Activated CD8-positive, alpha-beta memory T cell treated with anti-CD3 and anti-CD28 coated beads, Interleukin-2, amount 10 ng/mL, durations not matched to agents 7 days and 5 days (primary cell): ENCODE measurements at places on chromosomes 11 and 22.

GRCh38 chr11:36122671-36123070, 166.6 kb downstream of the COMMD9 start:
- no peak for DNase-seq

- no peak for DNase-seq
Measured at GRCh38 chr11:36751335-36751781, 153.3 kb upstream of the RAG2 start.

- DNase-seq, result no peak
Measured at GRCh38 chr11:69035946-69036340, 12.8 kb upstream of the TPCN2 start.

GRCh38 chr11:19117760-19118097, 761 bp downstream of the ZDHHC13 start:
- no peak for DNase-seq

DNA sequence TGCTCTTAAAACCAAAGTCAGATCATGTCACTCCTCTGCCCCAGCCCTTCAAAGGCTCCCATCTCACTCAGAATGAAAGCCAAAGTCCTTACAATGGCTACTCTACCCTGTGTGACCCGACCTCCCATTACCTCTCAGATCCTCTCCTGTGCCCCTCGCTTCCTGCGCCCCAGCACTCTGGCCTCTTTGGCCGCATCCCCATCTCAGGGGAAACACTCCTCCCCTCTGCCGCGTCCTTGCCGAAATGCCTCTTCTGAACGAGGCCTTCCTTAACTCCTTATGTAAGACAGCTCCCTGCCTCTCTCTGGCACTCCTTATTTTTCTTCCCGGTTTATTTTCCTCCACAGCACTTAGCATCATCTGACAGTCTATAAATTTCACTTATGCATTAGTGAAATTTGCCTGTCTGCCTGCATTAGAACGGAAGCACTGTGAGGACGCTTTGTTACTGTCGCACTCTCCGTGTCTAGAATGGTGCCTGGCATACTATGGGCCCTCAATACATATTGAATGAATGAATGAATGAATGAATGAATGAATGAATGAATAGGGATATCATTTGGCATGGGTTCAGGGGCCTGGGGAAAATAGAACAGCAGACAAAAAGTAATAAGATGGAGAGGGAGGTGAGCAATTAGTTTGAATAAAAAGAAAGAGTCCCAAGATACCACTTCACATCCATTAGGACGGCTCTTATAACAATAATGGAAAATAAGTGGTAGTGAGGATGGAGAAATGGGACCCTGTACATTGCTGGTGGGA, 137.8 kb downstream of the CEP164 start:
- no peak for DNase-seq

GRCh38 chr22:41619979-41620588, 759 bp downstream of the DESI1 start:
- DNase-seq, result peak; percentile 73

GRCh38 chr11:105609832-105610781, at the start of gene GRIA4:
Gene GRIA4 (plus strand): TSS chr11:105610073. CDS start chr11:105610998, 925 bp downstream.
- DNase-seq, result no peak

- DNase-seq, result no peak
Measured at GRCh38 chr11:4569075-4569474, 12.5 kb upstream of the OR52I2 start.

GRCh38 chr11:61378713-61379313, 13.6 kb upstream of the TMEM216 start:
- no peak for DNase-seq

DNA sequence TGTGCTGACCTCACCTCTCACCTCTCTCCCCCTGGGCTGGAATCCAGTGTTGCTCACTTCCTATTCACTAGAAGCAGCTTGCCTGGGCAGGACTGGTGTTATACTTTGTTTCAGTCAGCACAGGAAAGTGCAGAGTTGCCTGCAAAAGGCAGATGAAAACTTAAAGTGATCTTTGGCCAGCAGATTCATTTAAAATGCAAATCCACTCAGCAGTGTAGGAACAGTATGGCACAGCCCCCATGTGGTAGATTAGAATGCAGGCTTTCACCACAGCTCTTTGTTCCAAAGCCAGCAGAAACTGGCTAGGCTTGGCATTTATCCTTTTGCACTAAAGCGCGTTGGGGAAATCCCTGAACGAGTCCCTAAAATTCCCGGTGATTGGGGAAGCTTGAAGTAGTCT, 301.2 kb downstream of the OR4C45 start:
- DNase-seq, result no peak

GRCh38 chr22:25062386-25063085, 110.0 kb downstream of the KIAA1671 start:
- peak; percentile 85 for DNase-seq

DNA sequence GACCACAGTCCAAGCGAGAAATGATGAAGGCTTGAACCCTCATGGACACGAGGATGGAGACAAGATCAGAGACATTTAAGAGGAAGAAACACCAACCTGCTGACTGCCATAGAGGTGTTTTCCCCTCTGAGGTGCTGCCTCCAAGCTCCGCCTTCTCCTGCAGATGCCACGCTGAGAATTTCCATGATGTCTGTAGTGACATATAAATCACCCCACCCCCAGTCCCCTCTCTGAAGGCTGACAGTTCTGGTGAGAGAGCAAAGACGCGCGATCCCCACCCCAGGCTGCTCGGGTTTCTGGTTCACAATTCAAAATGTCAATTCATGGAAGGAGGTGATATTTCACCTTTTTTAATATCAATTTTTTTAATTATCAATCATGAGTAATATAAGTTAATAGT, 28.2 kb downstream of the LRRC32 start:
- DNase-seq, result no peak

DNA sequence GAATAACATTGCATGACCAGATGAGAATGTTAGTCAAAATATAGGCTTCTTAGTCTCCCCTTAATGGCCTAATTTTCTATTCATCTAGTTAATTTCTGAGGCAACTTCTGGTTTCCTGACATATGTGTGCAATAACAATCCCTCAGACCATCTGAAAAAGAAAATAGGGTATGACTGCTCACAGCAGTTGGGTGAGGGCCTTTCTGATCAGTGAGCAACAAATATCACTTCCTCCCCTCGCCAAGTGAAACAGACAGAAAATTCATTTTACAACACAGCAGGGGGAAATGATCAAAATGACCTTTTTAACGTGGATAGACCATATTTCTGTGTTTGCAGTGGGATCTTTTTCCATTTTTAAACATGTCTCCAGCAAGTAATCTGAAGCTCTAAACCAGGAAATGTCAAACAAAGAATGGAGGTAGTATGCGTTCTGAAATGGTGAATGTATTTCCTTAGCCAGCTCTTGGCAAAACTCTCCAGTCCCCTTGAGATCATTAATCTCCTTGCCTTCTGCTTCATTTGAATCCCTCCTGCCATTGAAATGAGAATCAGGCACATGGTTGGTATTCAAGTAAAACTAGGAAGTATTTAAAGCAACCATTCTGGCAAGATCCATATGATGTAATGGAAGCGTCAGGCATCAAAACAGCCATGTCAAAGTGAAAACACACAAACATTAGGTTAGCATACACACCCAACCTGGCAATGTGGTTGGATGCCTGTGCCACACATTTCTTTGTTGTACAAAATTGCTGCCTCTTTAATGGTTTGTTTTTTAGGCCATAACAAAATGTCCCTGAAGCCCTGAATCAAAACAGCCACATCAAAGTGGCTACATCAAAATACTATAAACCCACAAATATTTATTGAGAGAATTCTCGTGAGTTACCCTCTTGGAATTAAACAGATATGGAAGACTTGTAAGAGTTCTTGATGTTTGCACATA, 100.1 kb downstream of the SLC1A2 start:
- DNase-seq, result no peak

DNA sequence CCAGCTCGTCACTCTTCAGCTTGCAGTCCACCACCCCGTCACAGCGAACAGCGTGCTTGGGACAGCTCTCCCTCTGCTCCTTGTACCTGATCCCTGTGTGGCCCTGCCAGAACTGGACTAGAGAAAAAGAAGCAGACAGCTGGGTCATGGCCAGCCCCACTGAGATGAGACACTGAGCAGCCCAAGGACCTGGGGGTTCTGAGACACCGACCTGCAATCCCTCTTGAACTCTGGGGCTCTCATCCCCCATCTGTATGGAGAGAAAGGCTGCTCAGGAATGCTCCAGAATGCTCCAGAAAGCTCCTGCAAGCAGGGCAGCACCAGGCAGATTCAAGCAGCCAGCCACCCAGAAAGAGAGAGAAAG, 14.8 kb downstream of the TMPRSS13 start:
- DNase-seq, result no peak

DNA sequence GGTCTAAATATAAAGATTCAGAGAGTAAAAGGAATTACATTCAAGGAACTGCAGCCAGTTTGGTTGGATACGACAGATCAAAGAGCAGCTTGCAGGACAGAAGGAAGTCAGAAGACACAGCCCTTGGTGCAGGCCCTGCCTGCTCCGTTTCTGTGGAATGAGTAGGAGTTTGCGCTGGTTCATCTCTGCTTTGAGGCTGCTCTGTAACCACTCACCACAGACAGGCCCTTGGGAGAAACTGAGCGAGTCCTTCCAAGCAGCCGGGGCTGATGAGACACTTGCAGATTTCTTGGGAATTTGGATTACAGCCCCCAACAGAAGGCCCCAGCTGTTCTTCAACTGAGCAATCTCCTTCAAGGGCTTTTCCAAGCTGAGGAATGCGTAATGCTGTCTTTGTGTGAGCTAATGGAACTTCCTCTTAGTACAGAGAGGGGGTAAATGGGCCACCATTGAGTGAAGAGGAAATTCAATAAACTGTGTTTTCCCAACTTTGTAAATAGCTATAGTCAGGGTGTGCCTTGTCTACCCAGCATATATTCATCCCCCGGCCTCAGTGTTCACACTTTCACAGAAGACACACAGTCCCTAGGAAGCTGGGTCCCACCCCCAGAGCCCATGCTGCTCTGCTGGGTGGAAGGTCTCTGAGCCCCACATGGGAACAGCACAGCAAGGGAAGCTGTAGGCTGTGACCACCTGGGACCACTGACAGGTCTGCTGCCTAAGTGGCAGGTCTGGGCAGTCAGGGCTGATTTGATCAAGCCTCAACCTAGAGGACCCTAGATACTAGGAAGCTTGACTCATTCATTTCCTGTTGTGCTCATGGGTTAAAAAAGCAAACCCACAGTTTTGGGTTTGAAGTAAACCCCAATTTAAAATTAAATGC, 16.6 kb downstream of the IL10RA start:
- DNase-seq, result peak; percentile 85

- DNase-seq, result no peak
Measured at GRCh38 chr11:129720156-129720555, 95.5 kb upstream of the TMEM45B start.

- DNase-seq, result no peak
Measured at GRCh38 chr22:26735019-26735409, 77.6 kb downstream of the MIAT start.

DNA sequence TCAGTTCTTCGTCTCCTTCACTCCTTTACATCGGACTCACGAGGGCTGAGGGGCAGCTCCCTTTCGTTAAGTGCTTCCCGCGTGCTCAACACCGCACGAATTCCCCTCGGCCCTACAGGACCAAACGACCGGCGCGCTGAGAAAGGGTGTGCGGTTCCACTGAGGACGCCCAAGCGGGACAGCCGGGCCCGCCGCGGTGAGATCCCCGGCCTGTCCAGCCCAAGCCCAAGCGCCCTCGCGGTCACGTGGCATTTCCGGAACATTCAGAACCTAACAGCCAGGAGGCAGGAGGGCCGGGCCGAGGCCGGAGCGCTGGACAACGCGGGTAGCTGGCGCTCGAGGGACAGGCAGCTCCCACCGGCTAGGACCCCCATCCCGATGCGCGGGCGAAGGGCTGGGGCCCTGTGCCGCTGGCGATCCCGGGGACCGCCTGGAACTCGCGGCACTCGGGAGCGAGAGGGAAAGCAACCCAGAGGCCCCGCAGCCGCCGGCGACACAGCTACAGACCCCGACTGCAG, 737 bp upstream of the STIP1 start:
- DNase-seq, result no peak

- no peak for DNase-seq
Measured at GRCh38 chr11:101262995-101263394, 133.4 kb upstream of the PGR start.

DNA sequence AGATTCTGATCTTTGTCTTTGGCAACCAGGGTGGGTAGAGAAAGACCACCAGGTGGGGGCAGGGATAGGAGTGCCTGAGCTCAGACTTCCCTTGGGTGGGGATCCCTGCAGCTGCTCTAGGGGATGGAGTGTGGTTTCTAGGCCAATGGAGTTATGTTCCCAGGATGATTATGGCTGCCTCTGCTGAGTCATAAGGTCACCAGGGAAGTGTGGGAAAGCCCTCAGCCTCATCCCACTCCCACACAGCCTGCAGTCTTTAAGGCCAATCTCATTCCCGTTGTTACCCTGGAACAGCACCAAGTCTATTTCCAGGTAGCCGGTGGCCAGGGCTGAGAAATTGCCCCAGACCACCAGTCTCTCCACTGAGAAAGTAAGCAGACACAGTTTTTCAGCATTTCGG, 2269.3 kb upstream of the RAG2 start:
- DNase-seq, result no peak

DNA sequence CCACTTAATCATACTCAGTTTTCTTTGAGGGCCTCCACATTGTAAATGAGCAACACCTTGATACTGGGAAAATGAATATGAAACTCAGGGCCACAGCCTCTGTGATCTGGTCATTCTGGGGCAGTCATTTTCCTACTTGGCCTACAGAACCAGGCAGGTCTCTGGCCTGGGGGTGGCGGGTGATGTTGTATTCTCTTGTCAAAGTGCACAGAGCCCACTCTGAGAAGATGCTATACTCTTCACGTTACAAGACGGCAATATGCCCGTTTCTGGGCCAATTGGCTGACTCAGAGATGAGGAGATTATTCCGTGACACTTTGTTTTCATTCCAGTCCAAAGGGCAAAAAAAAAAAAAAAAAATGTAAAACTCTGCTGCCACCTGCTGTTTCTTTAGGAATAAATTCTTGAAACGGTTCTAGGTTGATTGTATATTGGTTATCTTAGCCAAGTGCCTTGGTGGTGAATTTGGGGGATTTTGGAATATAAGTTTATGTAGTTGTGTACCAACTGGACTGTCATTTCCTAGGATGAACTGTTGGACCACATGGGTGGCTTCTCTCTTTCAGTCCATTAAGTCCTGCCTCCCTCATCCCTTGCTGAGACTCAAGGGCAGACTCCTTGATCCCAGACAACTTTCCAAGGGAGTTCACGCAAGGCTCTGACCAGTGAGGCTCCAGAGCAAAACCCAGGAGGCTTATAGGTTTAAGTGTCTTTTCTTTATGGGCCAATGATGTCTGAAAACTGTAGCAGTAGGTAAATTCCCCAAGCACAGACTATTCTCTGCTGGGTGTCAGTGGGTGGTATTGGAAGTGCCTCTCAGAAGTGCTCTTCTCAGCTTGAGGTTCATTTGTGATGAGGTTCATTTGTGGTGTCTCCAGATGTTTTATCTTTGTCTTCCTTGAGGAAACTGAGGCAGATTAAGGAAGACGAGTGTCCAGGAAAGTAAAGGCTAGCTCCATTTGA, 18.2 kb downstream of the ADM start:
- peak; percentile 63 for DNase-seq

GRCh38 chr11:39205236-39205995, 2254.0 kb downstream of the LRRC4C start:
- no peak for DNase-seq

DNA sequence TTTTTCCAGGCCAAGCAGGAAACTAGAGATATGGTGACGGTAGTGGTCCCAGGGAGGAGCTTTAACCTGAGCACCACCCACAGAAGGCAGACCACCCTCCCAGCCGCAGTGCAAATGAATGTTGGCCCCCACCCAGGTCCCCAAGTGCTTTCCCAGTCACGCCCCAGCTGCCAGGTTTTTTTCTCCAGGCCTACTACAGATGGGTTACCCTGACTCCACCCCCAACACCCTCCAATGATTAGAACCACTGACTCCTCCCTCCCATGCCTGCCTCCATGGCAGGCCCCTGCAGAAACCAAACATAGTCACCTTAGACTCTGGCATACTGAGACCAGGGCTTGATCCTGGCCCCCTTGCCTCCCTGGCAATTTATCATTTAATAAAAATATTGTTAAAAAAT, 58.7 kb upstream of the CHST1 start:
- DNase-seq, result no peak
